Adrenal gland (tissue), 19 donors: ENCODE measurements at places on chromosomes 7 and 10. TPM values are rescaled to one million over a fixed set of nuclear protein-coding genes. Genes with fewer than 3 reads are reported as not detected.

Gene RET
- 2.1 TPM for total RNA-seq

Gene TMEM236
- total RNA-seq: 2.3 TPM

Gene IL6
- total RNA-seq: not detected

Gene ITPRID1
- total RNA-seq: not detected

Gene ATE1
- total RNA-seq: 29.2 TPM

Gene ADAP1
- total RNA-seq: 2.0 TPM

Gene FGFBP3
- 2.1 TPM for total RNA-seq

Gene MACC1
- 6.1 TPM for total RNA-seq

Gene ANKRD61
- total RNA-seq: not detected

Gene INSYN2A
- total RNA-seq: not detected

Gene PRRT4
- total RNA-seq: 0.23 TPM

Gene LRRC4
- 3.6 TPM for total RNA-seq

Gene IL15RA
- total RNA-seq: 55.8 TPM

Gene CRYGN
- 0.19 TPM for total RNA-seq

Gene PBLD
- total RNA-seq: 14.9 TPM

Gene PPP1R3C
- 15.4 TPM for total RNA-seq

Gene PGAM2
- 8.9 TPM for total RNA-seq

Gene KAZALD1
- 1.5 TPM for total RNA-seq

Gene VIPR2
- 1.2 TPM for total RNA-seq

Gene GRID1
- total RNA-seq: 7.7 TPM

Gene SEMA4G
- 19.0 TPM for total RNA-seq

Gene LBX1
- total RNA-seq: not detected

Gene SVOPL
- 4.8 TPM for total RNA-seq

Gene EGR2
- total RNA-seq: 1.0 TPM

Gene HTRA1
- 167 TPM for total RNA-seq

Gene OR6B1
- not detected for total RNA-seq

Gene MRC1
- total RNA-seq: 125 TPM
